IPS-NIHi11 (cell line): ENCODE measurements at places on chromosomes 3 and 15.

DNA sequence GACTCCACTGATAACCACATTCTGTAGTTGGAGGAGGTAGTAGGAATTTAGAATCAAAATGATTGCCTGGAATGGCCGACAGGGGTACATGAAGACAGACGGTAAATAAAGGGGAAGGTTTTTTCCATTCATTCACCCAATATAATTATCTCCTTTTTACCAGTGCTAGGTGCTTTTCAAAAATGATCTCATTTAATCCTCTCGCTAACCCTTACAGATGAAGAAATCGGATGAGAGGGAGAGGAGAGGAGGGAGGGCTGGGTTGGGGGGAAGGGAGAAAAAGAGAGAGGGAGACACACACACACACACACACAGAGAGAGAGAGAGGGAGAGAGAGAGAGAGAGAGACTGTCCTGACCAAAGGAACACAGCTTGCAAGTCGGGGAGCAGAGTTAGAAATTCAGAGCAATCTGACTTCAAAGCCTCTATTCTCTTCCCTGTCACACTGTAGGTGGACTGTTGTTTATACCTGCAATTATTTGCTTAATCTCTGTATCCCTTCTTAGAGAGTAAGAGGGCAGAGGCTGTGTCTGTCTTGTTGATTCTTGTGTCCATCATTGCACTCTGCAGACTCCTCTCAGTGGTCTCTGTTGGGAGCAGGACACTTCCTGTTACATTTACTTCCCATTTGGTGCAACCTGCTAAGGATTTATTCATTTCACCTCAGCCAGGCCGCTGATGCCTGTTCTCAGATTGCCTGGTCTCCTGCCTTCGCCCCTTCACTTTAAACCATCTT lies 18.7 kb upstream of the PAQR9 start:
- DNase-seq, result no peak

DNA sequence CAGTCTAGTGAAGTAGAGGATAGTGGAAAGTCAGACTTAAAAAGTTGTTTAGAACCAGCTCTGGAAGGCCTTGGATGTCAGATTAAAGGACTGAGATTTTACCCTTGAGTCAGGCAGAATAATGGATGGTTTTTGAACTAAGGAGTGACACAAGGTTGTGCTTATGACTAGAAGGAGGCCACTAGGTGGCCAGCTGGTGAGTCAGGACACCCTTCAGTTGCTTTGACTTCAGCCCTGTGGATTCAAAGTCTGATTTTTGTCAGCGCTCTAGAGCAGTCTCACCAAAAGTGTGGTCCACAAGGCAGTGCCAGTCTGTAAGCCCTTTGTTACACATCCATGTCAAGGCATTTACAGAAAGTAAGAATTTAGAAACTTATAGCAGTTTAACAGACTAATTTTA lies 3.8 kb upstream of the GABPB1 start:
- DNase-seq, result peak; percentile 35

DNA sequence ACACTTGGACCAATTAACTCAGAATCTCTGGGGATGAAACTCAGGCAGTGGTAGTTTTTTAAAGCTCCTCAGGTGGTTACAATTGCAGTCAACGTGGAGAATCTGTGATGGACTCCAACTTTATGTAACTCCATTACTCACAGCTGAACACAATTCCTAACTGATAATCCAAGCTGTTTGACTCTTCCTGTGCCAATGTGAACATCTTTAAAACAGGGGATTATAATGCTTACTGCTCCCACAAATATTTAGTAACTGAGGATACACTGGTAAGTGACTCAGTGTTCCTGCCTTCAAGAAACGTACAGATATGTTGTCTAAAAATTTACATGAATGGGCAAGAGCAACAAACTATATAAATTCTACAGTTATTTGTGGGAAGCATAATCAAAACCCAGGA lies 85.6 kb downstream of the OSBPL10 start:
- DNase-seq, result no peak

DNA sequence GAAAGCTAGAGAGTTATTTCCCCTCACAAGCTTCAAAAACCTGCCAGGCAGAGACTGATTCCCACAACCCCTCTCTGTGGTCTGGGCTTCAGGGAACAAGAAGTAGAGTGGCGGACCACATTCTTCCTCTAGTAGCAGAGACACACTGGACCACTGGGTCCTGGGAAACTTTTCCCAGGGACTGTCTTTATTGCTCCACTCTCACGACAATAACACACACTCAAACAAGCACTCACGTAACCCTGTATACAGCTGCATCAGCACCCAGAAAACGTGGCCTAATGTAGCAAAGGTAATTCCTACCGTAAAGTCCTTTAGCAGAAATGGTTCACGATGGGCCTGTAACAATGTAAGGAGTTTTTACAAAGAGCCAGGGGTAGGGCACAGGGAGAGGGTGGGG lies 27.6 kb downstream of the CPOX start:
- DNase-seq, result no peak

- DNase-seq, result no peak
These were observed 137.9 kb upstream of the CHRM5 start for GRCh38 chr15:33830351-33830750.

DNA sequence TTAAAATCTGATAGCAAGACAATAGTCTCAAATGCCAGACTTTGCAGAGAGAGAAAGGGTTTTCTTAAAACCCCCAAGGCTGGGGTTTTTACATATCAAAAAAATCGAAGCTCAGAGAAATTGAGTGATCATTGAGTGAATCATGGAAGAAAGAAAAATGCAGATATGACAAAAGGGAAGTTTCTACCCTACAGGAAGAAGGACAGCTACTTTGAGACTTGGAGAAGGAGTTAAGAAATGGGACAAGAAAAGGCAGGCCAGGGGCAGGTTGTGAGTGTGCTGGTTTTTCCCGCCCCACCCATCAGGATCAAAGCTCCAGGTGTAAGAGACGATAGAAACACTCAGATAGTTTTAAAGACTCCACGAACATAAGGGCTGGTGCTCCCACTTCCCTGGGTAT lies 18.6 kb downstream of the TMEM158 start:
- no peak for DNase-seq

GRCh38 chr15:63403254-63403945 lies 21.8 kb upstream of the CA12 start:
- DNase-seq, result no peak

- DNase-seq, result peak; percentile 95
These were observed 24.7 kb downstream of the LOXL1 start for GRCh38 chr15:73950831-73951561.

GRCh38 chr3:153146191-153147053 lies 15.6 kb upstream of the RAP2B start:
- DNase-seq, result no peak

DNA sequence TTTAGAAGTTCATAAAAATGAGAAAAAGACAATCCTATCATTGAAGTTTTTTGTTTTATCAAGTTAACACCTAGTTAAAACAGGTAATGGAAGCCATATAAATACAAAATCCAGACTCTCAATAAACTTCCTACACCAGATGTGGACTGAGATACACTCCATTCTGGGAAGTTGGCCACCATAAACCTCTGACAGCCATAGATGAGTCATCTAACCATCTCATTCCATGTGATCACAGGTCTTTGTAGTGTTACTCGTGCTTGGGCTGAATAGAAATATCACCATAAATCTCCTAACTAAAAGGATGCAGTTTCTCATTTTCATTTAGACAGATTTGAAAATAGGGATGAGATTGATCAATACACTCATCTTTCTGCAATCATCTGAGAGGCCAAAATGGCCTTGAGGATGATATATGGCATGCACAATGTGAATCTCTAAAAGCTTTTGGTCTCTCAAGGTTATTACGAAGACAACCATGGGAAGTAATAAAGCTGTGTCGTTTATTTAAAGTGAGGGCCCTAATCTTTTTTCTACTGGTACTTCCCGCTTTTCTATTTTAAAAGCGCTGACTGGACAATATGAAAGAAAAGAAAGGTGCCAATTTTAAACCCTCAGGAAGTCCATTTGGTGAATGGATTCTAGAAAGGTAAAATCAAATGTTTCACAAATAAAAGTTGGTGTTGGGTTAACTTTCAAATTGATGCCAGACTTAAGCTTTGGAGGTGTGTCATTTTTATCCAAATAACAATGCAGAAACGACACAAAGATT lies 155.5 kb downstream of the POLR2M start:
- DNase-seq, result no peak

- DNase-seq, result peak; percentile 46
These were observed 997 bp downstream of the FYCO1 start for GRCh38 chr3:45994419-45995235.

- no peak for DNase-seq
These were observed 64.5 kb upstream of the MITF start for GRCh38 chr3:69674752-69675151.

- DNase-seq, result no peak
These were observed 119.6 kb downstream of the ABI3BP start for GRCh38 chr3:100873611-100874010.

GRCh38 chr3:81764002-81764401 lies 2.6 kb upstream of the GBE1 start:
- DNase-seq, result no peak

DNA sequence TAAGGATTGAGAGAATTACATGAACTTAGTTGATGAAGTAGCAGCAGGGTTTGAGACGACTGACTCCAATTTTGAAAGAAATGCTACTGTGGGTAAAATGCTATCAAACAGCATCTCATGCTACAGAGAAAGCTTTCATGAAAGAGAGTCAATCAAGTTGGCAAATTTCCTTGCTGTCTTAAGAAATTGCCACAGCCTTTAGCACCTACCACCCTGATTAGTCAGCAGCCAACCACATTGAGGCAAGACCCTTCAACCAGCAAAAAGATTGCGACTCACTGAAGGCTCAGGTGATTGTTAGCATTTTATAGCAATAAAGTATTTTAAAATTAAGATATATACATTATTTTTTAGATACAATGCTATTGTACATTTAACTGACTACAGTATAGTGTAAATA lies 80.9 kb downstream of the RAP2B start:
- DNase-seq, result no peak

- DNase-seq, result no peak
These were observed 9.5 kb downstream of the GCSAM start for GRCh38 chr3:112123548-112123947.

- no peak for DNase-seq
These were observed 380.0 kb downstream of the PDCD6IP start for GRCh38 chr3:34178415-34178814.

DNA sequence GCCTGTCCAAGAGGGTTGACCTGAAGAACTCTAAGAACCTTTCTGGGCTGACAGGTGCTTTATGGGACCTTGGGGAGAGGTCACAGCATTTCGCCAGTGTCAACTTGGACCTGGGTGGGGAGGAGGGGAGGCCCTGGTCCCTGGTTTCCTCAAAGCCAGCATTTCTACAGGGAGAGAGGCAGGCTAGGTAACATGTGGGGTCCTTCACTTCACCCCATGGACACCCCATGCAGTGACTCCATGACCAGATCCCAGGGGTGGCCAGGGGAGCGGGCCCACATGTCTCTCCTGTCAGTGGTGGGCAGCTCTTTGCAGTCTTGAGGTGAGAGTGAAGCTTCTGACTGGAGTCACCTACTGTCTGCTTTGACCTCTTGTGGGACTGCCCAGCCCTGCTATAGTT lies 35.8 kb downstream of the GOLGA6L10 start:
- no peak for DNase-seq

- no peak for DNase-seq
These were observed 284.0 kb downstream of the SQOR start for GRCh38 chr15:45918839-45919238.

DNA sequence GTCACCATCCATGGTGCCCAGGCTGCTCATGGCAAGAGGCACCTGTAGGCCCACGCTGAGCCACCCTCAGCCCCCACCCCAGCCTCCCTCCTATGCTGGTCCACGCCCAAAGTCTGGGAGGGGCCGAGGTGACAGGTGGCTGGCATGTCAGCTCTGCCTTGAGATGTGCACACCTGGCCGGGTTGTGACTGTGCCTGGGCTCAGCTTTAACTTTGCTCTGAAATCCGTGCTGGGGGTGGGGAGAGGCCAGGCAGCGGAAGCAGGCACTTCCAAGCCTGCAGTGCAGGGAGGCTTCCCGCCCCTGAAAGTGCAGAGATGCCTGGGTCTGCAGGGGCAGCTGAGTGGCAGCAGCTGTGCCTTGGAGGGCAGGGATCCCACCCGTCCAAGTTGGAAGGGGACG lies 1124.8 kb downstream of the SI start:
- no peak for DNase-seq

GRCh38 chr15:101639667-101640066 lies 12.5 kb downstream of the TM2D3 start:
- DNase-seq, result no peak

- DNase-seq, result no peak
These were observed 2.6 kb downstream of the ZNF80 start for GRCh38 chr3:114234745-114235144.
